GM23338 (cell line): ENCODE measurements at places on chromosomes 11 and 22.
A peak's percentile ranks its signal among the peaks of the same experiment; 100 is the strongest.

DNA sequence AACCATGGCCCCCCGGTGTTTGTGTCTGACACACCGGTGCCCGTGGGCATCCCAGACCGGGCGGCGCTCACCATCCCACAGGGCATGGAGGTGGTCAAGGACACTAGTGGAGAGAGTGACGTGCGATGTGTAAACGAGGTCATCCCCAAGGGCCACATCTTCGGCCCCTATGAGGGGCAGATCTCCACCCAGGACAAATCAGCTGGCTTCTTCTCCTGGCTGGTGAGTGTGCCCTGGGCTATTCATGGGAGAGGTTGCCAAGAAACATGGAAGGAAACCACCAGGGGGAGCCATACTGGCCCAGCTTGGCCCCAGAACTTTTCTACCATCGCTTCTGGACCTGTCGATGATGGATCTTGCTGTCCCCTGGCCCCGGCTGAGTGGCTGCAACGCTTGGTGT is 36.5 kb downstream of the PRDM11 start:
- peak; percentile 81 for DNase-seq

DNA sequence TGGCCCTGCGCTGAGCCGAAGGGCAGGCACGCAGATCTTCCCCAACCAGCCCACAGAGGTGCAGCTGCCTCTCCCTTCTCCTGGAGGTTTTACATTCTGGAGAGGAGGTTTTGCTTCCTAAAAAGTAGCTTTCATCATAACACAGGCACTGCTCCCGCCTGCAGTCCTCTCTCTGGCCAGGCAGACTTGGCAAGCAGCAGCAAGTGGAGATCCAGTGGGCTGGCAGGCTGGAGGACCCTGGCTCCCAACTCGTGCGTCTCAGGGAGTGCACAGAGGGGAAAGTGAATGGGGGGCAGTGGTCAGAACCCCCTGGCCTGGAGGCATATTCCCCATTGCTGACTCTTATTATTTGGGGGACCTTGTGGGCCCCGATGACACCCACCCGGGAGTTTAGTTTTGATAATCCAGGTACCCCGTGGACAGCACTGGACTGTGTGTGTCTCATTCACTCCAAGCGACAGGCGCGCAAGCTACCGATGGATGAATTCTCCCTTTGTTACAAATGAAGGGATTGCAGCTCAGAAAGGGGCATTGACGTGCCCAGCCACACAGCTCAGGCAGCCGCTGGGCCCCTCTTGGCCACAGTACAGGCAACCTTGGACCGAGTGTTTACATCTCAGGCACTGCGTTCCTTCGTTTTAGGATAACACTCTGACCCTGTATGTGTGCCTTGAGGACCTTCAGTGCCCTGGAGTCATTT is 1223.9 kb downstream of the BRD1 start:
- no peak for DNase-seq

DNA sequence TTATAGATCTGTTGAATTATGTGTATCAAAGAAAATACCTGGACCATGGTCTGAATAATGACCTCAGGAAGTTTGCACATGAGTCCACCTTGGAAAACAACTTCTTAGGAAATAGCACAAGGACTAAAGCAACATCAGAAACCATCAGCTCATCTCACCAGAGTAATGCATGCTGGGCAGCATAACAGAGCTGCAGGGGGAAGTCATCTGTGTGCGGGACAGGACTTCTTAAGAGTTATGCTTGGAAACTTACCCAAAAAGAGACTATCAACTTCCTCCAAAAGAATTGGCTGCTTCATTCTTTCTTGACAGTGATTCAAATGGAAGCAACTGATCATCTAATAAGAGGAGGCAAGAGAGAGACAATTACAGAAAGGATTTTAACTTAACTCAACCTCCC is 2.5 kb downstream of the OR56B4 start:
- DNase-seq = no peak

DNA sequence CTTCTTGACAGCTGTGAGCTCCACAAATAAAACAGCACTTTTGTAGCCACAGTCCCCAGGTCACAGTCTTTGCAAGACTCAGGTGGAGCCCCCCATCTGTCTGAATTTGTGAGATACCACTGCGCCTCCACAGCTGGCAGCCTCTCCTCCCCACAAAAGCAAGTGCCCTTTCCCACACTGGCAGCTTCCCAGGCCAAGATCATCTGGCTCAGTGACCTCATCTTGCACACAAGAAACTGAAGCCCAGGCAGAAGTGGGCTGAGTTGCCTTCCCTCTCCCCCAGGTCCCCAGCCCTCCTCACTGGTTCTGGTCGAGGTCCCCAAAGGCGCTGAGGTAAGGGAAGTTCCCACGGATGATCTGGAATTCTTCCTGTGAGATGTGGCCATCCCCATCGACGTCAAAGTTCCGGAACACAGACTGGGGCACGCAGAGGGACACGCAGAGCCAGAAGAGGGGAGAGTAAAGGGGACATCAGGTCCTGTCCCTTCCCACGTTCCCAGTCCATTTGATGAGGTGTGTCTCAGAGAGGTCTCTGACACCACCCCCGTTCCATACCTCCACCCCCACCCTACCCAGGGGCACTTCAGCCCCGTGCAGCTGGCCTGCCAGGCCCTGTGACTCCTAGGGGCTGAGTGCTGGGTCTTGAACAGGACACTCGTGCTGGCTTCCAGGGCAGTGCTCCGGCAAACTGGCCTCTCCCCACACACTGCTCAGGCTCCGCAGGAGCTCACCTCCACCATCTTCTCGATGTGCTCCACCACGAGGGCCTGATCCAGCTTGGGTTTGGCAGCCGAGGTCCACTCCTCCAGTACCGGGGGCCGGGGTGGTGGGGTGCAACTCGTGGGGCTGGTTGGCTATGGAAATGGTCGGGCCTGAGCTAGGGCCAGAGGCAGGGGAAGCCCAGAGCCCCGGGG is 8.9 kb downstream of the RASGRP2 start:
- DNase-seq = no peak

GRCh38 chr11:31960126-31960525 is 130.7 kb upstream of the RCN1 start:
- DNase-seq = no peak

- DNase-seq = no peak
Measured at GRCh38 chr11:95486979-95487378, 256.0 kb upstream of the SESN3 start.

- DNase-seq = peak; percentile 73
Measured at GRCh38 chr11:44304091-44305025, 5.6 kb downstream of the ALX4 start.

GRCh38 chr11:119172513-119172912 is 4.0 kb downstream of the NLRX1 start:
- DNase-seq = no peak

- peak; percentile 80 for DNase-seq
Measured at GRCh38 chr11:31240340-31240904, 129.1 kb downstream of the DCDC1 start.

- DNase-seq = no peak
Measured at GRCh38 chr11:93005239-93005638, 35.8 kb downstream of the MTNR1B start.

DNA sequence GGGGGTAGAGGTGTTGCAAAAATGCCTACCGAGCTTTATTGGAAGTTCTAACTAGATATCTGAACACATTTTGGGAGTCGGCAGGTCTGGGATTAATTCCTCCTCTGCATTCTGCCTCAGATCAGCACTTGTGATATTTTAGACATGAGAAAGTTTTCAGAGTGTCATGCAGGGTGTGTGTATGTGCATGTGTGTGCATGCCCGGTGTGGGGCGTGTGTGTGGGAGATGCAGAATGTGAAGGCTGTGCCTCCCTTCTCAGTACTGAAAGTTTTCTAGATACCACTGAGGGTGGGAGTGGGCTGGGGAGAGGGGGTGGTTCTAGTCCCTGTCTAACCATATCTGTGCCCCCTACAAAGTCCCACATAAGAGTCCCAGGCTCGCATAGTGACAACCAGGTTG is 180.0 kb upstream of the NTM start:
- no peak for DNase-seq

DNA sequence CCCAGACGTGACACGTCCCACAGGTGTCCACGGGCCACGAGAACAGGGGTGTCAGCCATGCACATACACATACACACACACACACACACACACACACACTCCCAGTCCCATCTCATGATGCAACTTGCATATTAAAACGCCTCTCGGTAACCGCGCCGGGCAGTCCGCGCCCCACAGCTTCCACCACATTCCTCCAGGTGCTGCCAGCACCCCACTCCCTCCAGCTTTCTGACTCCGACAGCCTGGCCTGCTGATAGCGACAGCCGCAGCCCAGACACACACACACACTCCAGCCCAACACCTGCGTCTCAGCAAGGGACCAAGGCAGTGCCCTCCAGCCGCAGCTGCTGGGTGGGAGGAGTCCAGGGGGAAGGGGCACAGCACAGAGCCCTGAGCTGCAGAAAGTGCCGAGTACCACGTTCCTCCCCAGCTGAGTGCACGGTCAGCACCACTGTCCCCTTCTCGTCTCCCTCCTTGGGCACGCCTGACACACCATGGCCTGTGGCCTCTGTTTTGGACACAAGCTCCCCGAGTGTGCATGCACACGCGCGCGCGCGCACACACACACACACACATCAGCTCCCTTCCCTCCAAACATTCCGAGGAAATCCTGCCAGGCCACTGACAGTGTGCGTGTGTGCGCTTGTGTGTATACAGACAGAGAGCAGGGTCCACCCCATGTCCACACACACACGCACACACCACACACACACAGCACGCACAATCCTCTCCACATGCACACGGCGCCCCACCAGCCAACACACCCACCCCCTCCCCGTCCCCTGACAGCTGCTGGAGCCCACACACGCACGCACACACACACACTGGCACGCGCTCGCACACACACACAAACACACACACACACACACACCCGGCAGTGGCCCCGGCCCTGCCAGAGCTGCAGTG is 1.2 kb downstream of the ELFN2 start:
- peak; percentile 70 for DNase-seq

DNA sequence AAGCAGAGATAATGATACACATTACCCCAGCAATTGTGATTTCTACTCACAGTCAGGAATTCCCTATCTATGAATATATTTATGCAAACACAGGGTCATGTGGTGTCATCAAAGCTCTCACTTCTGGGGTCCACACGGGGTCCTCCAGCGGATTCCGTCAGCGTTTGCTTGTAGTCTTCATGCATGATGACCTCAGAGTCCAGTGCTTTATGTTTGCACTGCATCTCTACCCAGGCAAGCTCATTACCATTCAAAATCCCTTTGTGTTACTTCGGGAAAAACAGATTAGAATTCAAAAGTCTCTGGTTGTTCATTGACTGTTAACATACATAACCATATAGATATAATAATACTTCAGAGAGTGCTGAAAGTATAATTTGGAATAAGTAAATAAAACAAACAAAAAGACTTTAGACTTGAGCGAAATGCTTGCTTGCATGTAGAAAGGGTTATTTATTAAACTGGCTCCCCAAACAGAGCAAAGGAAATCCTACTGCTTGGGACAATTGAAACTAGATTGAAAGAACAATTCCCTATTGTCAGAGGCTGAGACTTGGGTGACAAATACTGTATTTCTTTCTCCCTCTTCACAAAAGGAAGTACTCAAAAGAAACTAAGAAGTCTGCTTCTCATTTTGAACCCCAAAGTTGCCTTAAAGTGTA is 423.1 kb downstream of the ETS1 start:
- no peak for DNase-seq

DNA sequence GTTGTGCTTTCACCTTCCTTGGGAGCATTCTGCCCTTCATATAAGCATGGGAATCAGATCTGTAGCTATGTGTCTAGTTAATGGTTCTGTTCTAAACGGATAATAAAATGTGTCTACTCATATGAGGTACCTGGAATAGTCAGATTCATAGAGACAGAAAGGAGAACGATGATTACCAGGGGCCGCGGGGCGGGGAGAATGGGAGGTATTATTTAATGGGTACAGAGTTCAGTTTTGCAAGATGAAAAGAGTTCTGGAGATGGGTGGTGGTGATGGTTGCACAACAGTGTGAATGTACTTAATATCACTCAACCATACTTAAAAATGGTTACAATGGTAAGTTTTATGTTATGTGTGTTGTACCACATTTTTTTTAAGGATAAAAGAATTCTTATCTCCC is 10.0 kb upstream of the ABCC8 start:
- no peak for DNase-seq

GRCh38 chr22:17796695-17797094 is 22.4 kb upstream of the BID start:
- DNase-seq = no peak

GRCh38 chr22:27642104-27642800 is 159.3 kb downstream of the MN1 start:
- no peak for DNase-seq

DNA sequence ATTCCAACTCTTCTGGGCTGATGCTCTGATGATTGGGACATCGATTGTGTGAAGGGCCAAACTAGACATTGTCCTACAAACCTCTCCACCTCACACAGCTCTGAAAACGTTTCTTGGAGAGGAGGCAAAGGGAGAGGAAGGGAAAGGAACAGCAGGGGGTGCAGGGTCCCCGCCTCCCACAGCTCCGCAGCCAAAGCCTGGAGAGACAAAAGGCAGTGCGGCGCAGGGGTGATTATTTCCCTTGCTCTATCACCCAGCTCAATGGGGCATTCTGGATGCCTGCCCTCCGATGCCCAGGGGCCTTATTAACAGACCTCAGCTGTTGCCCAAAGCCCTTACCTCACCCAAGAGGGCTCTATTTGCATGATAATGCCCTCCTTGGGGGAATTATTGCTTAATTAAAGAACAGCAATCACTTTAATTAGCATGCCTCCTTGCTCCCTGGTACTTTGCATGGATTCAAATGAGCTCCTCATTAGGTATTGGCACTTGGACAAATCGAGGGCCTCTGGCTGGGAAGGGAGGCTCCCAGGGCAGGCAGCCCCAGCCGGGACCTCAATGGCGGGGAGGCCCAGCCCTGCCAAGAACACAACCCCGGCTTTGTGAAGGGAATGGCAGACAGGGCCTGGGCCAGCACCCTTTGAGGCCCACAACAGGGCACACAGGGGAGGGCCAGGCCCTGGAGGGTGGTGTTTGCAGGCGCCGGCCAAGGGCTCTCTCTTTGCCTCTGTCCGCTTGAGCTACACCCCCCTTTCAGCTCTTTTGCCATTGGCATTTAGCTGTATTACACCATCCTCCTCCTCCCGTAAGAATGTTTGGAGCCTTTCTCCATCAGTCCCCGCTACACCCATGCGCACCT is 19.8 kb upstream of the CDON start:
- peak; percentile 67 for DNase-seq

- no peak for DNase-seq
Measured at GRCh38 chr11:33690290-33691065, 10.1 kb downstream of the C11orf91 start.

DNA sequence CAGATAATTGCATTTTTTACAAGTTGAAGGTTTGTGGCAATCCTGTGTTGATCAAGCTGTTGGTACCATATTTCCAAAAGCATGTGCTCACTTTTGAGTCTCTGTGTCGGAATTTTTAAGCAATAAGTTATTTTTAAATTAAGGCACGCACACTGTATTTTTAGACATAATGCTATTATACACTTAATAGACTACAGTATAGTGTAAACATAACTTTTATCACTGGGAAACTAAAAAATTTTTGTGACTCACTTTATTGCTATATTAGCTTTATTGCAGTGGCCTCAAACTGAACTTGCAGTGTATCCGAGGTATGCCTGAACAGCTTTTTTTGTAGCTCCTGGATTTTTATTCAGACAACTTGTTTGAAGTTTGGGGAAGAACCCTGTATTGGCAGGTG is 31.3 kb upstream of the RRM1 start:
- DNase-seq = no peak
